ENCODE measurements at places on chromosomes 1 and 21.

DNA sequence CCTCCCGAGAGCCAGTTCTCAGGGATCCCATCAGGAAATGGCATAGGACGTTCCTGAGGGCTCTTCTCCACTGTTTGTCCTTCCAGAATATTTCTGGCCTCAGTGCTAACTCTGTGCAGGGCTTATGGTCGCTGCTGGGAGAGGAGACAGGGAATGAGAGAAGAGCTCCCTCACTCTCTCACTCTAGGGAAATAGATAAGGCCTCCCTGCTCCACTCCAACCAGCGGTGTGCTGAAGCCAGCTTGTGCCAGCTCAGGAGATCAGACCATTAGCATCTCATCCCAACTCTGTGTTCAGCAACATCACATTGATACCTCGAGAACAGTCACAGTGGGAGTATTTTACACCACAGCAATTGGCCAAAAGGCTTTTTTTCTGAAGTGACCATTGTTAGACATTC, 49.2 kb upstream of the ZC3H12A start:
- DNase-seq = no peak

- DNase-seq = no peak
Observed at GRCh38 chr1:36372617-36373016, 13.1 kb downstream of the STK40 start.

GRCh38 chr1:215863796-215864195, 296.7 kb downstream of the KCTD3 start:
- DNase-seq = no peak

- no peak for DNase-seq
Observed at GRCh38 chr1:215963621-215964020, 396.5 kb downstream of the KCTD3 start.

GRCh38 chr1:5010656-5011055, 356.2 kb downstream of the AJAP1 start:
- DNase-seq = no peak

GRCh38 chr1:17967623-17968255, 139.9 kb upstream of the IGSF21 start:
- no peak for DNase-seq

- DNase-seq = no peak
Observed at GRCh38 chr1:166852918-166853317, 13.6 kb downstream of the POGK start.
